ENCODE measurements at places on chromosomes 13 and 19.

DNA sequence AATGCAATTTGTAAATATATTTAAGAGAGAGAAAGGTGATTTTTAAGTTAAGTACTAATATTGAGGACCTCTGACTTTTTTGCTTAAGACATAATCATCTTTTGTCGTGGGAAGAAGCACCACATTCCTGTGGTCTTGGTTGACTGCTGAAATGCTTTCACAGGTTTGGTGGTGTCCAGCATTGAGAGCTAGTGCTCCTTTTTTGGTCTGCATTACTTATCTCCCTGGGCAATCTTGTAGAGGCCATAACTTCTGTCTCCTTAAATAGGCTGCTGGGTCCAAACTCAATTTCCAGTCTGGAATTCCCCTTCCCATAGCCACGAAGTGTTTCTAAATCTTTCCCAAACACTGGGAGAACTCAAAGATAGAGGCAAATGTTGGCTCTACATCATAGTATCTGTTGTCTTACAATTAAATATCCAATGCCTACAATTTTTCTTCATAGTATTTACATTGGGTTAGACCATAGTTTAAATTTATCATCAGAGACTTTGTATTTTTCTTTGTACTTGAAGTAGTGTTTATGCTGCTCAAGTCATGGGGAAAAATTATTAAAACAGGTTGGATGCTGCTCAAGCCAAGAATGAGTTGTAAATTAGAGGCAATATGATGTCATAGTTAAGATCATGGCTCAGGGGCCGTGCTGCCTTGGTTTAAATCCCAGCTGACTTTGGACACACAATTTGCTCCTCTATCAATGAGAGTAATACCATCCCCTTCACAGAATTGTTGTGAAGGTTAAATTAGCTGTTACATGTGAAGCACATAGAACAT lies 105.6 kb downstream of the POSTN start:
- no peak for DNase-seq

DNA sequence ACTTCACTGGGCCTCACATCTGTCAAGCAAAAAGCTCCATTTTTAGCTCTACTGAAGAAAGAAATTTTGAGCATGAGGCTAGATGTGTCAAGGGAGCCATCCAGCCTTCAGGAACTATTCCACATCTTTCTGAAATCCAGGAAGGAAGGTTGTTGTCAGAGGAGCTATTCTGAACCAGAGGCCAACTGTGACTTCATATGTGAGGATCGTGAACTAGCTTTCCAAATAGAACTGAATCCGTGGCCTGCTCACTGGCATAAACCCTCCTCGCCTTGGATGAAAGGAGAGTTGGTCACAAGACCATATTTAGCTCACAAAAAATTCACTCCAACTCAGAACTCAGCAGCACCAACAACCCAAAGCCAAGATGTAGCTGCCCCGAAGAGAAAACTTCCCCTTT lies 195.8 kb downstream of the FOXO1 start:
- no peak for DNase-seq

- no peak for DNase-seq
These were observed 5.4 kb downstream of the KLK1 start for GRCh38 chr19:50817941-50818858.

- DNase-seq: no peak
These were observed 17.3 kb downstream of the LCP1 start for GRCh38 chr13:46164661-46165060.

DNA sequence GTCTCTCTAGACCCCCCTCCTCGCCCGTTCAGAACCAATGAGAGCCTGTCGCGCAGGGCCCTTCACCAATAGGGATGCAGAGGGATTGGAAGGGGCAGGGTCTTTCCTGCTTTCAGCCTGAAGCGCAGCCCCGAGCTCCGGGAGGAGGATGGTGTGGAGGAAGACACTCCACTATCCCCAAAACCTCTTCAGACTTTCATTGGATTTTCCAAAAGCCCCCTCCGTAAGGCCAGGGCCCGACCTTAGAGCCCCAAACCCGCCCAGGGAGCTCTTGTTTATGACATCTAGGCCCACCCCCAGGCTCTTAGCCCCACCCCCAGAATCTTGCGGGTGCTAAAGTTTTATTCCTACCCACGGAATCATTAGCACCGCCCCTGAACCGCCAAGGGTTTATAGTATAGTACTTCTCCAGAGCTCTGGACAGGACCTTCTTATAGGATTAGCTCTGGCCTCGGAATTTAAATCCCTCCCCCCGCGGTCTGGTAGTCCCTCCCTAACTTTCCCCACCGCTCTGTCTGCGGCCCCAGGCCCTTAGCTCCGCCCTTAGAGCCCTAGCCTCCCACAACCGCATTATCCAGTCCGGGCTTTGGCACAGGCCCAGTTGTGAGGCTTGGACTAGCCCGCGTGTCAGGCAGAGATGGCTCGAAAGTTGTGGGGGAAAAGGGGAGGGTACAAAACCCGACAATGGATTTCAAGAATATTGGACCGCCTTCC lies 6.6 kb upstream of the EML2 start:
- peak; percentile 77 for DNase-seq

DNA sequence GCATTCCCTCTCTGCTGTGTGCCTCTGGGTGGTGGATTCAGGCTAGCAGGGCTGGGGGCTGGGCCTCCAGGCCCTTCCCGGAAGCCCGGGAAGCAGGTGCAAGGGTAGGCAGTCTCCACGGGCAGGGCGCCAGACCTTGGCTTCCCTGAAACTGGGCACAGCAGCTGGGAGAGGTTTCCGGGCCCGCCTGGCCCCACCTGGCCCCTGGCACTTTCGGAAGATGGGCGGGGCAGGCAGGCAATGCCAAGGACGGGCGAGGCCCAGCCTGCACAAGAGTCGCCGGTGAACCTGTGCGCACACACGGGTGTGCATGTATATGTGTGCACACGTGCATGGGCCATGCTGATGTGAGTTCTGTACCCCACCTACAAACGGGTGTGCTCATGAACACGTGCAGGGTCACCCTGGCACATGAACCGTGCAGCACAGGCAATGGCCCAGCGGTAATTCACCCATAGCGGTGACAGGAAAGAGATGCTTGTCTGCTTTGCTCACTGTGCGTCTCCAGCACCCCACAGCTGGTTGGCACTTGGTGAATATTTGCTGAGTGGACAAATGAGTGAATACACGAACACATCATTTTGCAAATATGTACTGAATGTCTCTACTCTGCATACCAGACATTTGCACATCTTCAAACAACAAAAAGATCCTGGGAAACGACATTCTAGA lies 15.3 kb downstream of the GADD45B start:
- no peak for DNase-seq

DNA sequence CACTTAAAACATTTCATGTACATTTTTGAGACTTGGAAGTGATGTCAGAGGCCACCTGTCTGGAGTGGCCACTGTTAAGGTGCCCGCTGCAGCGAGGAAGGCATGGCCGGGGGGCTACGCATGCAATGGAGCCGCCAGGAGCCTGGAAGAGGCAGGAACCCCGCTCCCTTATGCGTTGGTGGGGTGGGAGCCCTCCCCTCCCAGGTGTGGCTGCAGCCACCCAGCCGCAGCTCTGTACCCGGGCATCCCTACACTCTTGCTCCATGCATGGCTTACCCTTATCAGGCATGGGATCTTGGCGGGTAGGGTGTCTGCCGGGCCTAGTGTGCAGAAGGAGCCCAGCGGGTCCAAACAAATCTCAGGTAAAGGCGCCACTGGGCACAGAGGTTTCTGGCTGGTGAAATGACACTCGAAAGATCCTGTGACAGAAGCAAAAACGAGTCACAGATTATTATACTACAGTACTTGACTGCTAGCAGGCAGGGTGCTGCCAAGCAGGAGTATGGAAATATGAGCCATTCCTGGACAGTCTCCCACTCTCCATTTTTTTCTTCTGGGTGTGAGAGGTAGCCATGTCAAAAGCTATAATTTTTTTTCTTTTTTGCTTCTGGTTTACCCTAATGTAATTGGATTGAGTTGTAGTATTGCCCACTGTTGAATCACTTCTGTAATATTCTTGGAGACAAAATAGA lies 1606.3 kb upstream of the MIR17HG start:
- DNase-seq: no peak

- DNase-seq: no peak
These were observed 387.3 kb downstream of the PCDH17 start for GRCh38 chr13:58018865-58019264.

GRCh38 chr19:19457671-19458070 lies 52.2 kb downstream of the GATAD2A start:
- DNase-seq: no peak

- peak; percentile 81 for DNase-seq
These were observed 36.9 kb downstream of the ARRDC2 start for GRCh38 chr19:18044825-18045304.

- DNase-seq: no peak
These were observed 2.4 kb upstream of the CYTH2 start for GRCh38 chr19:48466561-48467325.

GRCh38 chr13:95573221-95573620 lies 20.7 kb downstream of the CLDN10 start:
- no peak for DNase-seq

DNA sequence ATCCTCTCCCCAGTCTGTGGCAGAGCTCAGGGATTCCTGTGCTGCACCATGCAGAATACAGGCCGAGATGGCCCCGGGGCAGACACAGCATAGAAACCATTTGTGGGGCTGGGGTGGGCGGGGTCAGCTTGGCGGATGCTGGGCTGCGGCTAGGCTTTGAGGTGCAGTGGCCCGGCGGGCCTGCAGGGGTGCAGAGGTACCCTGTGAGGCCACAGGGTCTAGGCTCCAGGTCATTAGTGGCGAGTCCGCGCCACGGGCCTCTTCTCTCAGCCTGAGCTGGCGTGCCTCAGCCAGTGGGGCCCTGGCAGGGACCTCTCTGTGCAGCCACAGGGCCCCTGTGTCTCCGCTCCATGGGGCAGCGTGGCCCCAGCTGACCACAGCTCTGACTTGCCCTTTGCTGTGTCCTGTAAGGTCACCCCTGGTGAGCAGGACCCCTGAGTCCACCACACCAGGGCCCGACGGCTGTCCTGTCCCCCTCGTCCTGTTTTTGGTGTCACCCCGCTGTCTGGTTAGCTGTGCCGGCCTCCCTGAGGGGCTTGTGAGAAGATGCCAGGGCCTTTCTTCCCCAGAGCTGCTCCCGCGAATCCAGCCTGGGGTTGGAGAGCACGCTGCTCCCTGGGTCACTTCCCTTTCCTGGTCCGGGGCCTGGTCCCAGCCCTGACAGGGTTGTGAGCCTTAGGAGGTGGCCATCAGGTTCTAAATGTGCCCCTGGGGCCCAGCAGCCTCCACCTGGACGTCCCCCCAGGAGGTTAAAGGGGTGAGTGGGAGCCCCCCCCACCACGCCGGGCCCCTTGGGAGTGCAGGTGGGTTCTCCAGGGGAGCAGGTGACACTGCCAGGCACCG lies 12.1 kb downstream of the KDM4B start:
- no peak for DNase-seq

DNA sequence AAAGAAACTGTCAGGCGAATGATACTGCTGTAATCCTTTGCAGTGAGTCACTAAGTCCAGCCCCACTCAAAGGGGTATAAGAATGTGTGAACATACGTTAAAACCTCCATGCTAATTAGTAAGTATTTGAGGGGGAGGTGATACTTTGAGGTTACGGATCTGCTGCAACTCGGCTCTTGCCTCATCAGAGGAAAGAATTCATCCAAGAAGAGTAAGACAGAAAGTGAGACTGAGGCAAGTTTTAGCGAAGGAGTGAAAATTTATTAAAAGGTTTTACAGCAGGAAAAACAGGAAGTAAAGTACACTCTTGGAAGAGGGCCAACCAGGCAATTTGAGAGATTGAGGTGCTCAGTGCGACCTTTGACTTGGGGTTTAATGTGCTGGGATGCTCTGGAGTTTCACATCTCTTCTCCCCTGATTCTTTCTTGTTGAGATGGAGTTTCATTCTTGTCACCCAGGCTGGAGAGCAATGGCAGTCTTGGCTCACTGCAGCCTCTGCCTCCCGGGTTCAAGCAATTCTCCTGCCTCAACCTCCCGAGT lies 9.8 kb downstream of the CLEC4M start:
- DNase-seq: peak; percentile 23

DNA sequence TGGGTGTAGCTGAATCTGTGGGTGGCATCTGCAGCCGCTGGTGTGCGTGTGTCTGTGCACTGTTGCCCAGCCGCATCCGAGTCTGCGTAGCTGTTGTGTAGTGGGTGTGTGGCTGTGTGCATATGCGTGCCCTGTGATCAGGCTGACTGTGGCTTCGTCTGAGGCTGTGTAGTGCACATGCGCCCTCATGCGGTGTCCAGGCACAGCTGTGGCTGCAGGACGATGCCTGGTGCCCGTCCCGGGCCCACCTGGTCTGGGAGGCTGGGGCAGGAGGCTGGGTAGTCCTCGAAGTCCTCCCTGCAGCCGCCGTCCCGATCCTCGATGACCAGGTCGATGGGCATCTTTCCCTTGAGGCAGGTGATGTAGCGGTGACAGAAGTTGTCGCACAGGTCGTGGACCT lies 4.9 kb downstream of the MEIS3 start:
- no peak for DNase-seq

DNA sequence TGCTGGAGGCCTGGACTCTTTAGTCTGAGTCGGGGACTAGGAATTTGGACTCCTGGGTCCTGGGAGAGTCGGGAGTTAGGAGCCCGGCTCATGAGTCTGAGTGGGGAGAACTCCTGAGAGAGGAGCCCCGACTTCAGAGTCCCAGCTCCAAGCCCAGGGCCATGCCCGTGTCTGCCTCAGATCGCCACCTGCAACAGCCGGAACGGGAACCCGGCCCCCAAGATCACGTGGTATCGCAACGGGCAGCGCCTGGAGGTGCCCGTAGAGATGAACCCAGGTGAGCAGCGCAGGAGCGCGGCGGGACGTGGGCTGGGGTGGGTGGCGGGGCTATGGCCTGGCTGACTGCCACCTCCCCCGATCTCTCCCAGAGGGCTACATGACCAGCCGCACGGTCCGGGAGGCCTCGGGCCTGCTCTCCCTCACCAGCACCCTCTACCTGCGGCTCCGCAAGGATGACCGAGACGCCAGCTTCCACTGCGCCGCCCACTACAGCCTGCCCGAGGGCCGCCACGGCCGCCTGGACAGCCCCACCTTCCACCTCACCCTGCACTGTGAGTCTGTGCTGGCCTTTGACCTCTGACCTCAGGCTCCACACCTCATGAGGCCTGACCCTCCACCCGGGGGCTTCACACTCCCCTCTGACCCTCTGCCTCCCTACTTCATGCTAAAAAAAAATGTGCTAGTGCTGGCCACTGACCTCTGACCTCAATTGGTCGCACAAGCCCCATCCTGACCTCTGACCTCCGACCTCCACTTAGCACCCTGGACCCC lies 4.4 kb downstream of the BCAM start:
- no peak for DNase-seq

- no peak for DNase-seq
These were observed 4.7 kb downstream of the ZNF324B start for GRCh38 chr19:58456111-58456510.

GRCh38 chr19:41932259-41932719 lies 4.0 kb upstream of the ERFL start:
- DNase-seq: no peak

GRCh38 chr13:21966014-21966413 lies 295.1 kb downstream of the FGF9 start:
- DNase-seq: no peak

GRCh38 chr13:20465218-20465879 lies 60.3 kb downstream of the CRYL1 start:
- DNase-seq: no peak

GRCh38 chr13:33080972-33081590 lies 64.9 kb downstream of the KL start:
- no peak for DNase-seq

Measured in effector memory CD8-positive, alpha-beta T cell (primary cell).